ENCODE measurements at places on chromosomes 12 and 14.

- H3K4me1 ChIP-seq, result no peaks in the 10 kb centered on the region
- no peaks in the 10 kb centered on the region for H3K36me3 ChIP-seq
- no peak overlapping the region for H3K4me3 ChIP-seq
Measured at GRCh38 chr12:92961949-92962348, 32.9 kb upstream of the EEA1 start.

DNA sequence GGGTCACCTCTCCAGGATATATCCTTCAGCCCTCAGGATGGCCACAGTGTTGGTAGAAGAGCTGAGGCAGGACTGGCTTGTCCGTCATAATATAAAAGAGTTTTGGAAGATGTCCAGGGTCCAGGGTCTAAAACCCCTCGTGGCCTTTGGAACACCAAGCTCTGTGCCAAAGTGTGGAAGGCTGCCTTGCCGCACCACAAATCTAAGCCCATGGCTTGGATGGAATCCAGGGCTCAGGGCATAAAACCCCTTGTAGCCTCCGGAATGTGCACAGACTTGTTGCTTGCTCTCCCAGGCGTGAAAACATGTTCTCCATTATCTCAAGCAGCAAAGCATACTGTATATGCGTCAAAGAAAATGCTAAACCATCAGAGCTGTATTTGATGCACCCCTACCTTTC lies 46.7 kb downstream of the TNFAIP2 start:
- no peaks in the 10 kb centered on the region for H3K27me3 ChIP-seq
- no peak for DNase-seq
- H3K36me3 ChIP-seq, result no peaks in the 10 kb centered on the region
- no peak overlapping the region for H3K27ac ChIP-seq

DNA sequence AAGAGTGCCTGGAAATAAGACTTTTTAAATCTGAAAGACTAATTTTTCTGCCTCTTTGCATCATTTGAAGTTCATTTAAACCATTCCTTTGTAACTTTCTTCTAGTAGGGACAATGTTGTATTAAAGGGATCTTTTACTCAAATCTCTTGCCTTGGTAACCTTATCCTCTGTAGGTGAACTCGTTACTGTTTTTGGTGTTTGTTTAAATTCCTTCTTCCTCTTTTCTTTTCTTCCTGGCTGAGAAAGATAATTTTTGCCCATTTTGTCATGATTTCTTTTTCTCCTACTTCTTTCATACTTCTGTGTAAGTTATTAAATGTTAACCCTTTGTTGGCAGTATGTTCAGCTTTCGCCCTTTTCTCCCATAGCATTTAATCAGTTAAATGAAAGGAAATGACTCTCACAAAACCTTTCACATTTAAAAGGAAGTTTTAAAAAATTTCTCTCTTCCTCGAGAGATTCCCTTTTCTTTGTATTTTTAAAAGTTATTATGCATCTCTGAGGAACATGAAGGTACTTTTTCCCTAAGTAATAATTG lies 10.3 kb downstream of the VEZT start:
- H3K27me3 ChIP-seq, result no peaks in the 10 kb centered on the region
- no peaks in the 10 kb centered on the region for H3K4me1 ChIP-seq
- no peak overlapping the region for H3K4me3 ChIP-seq
- H3K27ac ChIP-seq, result no peak overlapping the region

- peaks cover 26% of the 10 kb centered on the region for H3K27me3 ChIP-seq
- no peak overlapping the region for H3K27ac ChIP-seq
- peaks cover 10% of the 10 kb centered on the region for H3K4me1 ChIP-seq
- peak overlapping the region; percentile 53 for H3K4me3 ChIP-seq
- no peak for DNase-seq
Measured at GRCh38 chr14:81435391-81436295, 35.5 kb upstream of the STON2 start.

DNA sequence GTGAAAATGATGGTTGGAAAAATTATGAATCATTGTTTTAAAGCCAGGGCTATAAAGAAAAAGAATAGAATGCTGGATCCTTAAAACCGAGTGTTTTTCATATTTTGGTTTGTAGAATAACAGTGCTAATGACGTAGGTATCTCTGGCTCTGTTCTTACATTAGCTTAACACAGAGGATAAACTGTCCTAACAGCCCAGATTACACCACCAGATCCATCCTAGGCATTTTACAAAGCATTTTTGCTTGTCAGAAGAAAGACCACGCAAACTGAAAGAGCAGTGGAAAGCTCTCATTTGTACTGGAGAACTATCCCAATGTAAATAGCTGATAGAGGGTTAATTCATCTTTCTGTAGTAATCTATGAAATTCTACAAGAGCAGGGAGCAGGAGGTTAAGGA lies 13.6 kb downstream of the IFT81 start:
- DNase-seq, result no peak
- H3K27ac ChIP-seq, result no peak overlapping the region
- no peaks in the 10 kb centered on the region for H3K4me1 ChIP-seq

GRCh38 chr12:23758608-23759007 lies 190.9 kb downstream of the SOX5 start:
- H3K4me3 ChIP-seq, result no peak overlapping the region
- H3K27me3 ChIP-seq, result no peaks in the 10 kb centered on the region
- H3K36me3 ChIP-seq, result no peaks in the 10 kb centered on the region

DNA sequence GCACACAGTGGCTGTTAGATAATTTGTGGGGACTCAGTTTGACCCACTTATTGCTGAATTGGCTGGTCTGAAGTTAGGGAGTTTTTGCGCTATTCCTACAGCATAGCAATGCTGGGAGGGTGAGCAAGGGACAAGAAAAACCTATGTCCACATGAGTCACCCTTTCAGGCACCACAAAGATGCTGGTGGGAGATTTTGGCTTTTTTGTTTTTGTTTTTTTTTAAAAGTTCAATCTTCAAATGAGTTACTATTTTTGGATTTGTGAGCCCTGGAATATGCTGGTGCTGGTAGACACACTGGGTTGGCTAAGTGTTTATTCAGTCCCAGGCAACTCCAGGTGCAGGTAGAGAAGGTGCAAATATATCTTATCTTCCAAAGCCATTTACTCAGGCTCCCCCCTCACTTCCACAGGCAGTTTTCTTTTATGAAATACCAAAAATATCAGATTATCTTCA lies 143.4 kb downstream of the BTG1 start:
- no peaks in the 10 kb centered on the region for H3K27me3 ChIP-seq
- no peak overlapping the region for H3K27ac ChIP-seq
- no peaks in the 10 kb centered on the region for H3K4me1 ChIP-seq
- no peak for DNase-seq

- H3K27ac ChIP-seq, result no peak overlapping the region
- no peak overlapping the region for H3K4me3 ChIP-seq
- no peaks in the 10 kb centered on the region for H3K4me1 ChIP-seq
- H3K36me3 ChIP-seq, result no peaks in the 10 kb centered on the region
- DNase-seq, result no peak
Measured at GRCh38 chr12:59182191-59182590, 261.9 kb upstream of the LRIG3 start.

- H3K4me3 ChIP-seq, result no peak overlapping the region
- H3K27ac ChIP-seq, result no peak overlapping the region
- DNase-seq, result no peak
- no peaks in the 10 kb centered on the region for H3K27me3 ChIP-seq
Measured at GRCh38 chr14:95476747-95477146, 39.7 kb downstream of the SYNE3 start.

DNA sequence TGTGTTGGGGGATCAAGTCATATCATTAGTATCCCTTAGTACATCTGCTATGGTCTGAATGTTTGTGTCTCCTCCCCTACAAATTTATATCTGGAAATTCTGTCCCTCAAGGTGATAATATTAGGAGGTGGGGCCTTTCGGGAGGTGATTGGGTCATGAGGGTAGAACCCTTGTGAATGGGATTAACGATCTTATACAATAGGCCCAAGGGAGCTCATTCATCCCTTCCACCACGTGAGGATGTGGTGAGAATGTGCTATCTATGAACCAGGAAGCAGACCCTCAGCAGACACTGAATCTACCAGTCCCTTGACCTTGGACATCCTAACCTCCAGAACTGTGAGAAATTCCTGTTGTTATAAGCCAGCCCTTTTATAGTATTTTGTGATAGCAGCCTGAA lies 110.7 kb downstream of the PTCSC3 start:
- H3K4me1 ChIP-seq, result no peaks in the 10 kb centered on the region
- H3K27me3 ChIP-seq, result no peaks in the 10 kb centered on the region
- no peak overlapping the region for H3K27ac ChIP-seq
- H3K36me3 ChIP-seq, result no peaks in the 10 kb centered on the region

DNA sequence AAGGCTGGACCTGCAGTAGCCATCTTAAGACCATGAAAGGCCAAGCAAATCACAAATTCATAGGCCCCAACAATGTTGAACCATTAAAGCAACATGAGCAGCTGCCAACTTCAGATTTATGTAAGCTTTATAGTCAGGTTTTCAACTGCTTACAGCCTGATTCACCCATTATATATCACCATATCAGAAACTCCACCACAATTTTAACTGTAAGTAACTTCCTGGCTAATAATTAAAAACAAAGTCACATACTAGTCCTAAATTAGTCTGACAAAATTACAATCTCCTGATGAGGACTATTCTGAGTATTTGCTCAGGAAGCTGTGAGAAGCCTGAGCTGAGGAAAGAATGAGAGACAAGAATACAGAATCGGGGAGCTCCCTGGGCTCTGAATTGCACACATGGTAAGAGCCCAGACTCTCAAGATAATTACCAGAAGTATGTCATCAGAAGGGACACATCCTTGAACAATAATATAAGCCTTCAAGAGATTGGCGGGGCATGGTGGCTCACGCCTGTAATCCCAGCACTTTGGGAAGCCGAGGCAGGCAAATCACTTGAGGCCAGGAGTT lies 55.1 kb downstream of the NUMB start:
- H3K36me3 ChIP-seq, result no peaks in the 10 kb centered on the region
- H3K27me3 ChIP-seq, result no peaks in the 10 kb centered on the region
- H3K4me1 ChIP-seq, result no peaks in the 10 kb centered on the region
- no peak for DNase-seq

DNA sequence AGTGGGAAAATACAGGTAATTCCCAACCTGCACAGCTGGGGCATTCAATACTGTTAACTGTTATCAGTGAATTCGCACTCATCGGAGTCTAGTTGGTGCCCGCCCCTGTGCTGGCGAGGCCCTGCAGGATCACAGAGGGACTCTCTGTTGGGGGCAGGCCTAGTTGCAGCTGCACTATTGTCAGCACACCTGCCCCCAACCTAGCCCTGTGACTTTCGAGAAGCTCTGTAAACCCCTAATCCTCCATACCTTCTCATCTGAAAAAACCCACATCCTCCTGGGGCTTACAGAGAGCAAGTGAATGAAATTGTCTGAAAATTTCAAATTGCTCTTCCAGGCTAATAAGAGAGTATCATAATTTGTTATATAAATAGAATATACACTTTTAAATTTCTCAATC lies 132.2 kb upstream of the NUDT4 start:
- H3K36me3 ChIP-seq, result no peaks in the 10 kb centered on the region
- no peak for DNase-seq
- H3K4me3 ChIP-seq, result no peak overlapping the region
